ENCODE measurements at places on chromosomes 2 and 18.

DNA sequence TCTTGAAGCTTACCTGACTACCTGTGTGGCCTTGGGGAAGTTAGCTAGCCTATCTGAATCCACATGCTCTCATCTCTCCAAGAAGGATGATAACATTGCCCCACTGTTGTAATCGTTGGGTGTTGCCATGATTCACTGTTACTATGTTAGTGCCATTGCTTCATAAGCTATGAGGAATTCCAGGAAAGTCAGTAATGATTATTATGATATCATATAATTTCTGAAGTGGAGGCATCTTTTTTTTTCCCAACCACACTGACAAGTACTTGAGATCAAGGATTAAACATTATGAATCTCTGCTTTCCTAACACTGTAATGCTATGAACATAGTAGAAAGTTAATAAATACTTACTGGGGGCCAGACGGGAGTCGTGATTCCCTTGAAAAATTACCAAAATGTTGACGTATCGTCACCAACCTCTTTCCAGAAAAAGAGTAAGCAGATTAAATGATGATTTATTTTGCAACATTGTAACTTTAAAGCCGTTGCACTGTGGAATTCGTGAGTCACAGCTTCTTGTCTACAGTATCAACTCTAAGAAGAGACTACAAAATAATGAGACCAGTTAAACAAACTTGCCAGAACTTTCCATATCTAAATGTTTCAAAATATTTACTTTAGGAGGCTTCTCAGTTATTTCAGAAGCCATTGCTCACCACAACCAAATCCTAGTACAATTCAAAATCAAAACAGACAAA is 459.9 kb downstream of the PIK3C3 start:
- DNase-seq = no peak

GRCh38 chr2:18345848-18346247 is 214.6 kb downstream of the RDH14 start:
- no peak for DNase-seq

DNA sequence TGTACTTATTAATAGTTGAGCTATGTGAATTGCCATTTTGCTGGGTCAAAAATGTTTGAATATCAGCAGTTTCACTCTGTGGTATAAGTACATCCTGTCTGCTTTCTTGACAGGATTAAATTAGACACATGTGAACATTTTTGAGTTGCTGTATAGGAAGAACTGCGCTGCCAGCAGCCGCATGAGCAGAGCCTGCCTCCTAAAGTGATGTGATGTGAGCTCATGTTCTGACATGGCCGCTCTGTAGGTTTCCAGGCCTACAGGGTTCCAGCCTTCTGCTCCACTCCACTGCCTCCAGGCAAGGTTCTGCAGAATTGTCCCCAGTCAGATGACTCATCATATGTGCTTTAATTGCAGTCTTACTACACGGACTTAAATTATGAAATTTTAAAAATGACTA is 119.7 kb upstream of the NFATC1 start:
- DNase-seq = no peak

- DNase-seq = no peak
Measured at GRCh38 chr2:198639580-198639979, 818.2 kb downstream of the SATB2 start.

DNA sequence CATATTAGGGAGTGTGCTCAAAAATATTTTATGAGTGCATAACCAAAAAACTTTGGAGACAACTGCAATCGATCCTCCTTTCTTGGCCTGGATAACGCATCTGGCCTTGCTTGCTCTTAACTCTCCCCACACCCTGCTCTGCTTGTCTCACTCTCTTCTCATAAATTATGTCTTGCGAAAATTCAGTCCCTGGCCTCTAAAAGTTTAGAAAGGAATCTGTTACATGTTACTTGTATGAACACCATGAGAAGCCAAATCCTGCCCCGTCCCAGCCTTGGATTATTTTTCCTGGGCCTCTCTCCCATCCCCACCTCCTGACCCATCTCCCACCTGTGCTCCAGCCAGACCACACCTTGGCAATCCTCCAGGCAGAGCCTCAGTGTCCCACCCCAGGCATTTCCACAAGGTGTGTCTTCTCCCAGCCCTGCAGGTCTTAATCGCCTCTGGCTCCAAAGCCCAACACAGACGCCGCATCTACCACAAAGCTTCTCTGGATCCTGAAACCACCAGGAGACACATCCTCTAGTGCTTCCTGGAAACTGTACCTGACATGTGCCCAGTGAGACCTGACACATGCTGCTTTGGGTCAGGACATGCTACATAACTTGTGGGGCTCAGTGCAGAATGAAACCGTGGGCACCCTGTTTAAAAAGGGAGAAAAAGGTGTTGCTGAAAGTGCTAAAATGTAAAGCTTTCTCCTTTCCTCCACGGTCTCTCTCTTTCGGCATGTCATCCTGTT is 99.6 kb upstream of the ST3GAL5 start:
- DNase-seq = no peak

- DNase-seq = no peak
Measured at GRCh38 chr18:56235481-56236013, 402.8 kb downstream of the TXNL1 start.

DNA sequence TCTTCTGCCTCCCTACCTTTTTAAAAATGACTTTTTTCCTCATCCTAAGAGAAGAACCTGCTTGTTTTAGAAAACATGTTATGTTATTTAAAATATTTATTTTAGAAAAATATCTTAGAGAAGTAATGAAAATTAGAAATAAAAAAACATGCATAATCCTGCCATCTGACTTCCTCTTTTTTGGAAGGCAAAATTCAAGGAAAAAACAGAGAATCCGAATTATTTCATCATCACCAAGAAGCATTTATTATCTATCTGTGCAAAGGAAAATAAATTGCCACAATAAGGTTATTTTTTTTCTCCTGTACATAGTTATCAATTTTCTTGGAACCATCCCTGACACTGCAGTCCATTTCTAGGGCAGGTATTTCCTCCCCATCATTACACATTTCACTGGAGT is 14.4 kb downstream of the SLC39A6 start:
- DNase-seq = no peak

DNA sequence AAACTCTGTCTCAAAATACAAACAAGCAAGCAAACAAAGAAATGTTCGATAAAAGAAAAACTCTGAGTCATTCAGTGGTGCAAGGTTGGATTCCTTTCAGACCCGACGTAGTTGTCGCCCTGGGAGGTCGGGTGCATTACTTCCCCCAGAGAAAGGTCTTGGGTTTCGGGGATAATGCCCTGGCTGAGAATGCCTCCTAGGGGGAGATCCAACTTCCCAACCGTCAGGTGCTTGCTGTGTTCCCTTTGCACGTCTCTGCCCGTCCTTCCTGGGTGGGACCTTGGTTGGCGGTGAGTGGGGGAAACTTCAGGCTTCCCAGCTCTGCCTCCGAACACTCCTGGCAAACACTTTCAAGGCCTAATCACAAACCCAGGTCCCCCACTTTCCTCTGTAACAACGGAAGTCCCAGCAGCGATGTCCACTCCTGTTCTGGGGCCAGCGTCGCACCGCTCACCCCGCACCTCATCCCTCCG is 609 bp downstream of the TPGS2 start:
- DNase-seq = peak; percentile 8

- no peak for DNase-seq
Measured at GRCh38 chr2:166373951-166374350, 1.8 kb downstream of the SCN9A start.

GRCh38 chr2:12298352-12298751 is 418.4 kb upstream of the TRIB2 start:
- DNase-seq = no peak

GRCh38 chr18:65567372-65567771 is 183.4 kb upstream of the CDH7 start:
- no peak for DNase-seq

DNA sequence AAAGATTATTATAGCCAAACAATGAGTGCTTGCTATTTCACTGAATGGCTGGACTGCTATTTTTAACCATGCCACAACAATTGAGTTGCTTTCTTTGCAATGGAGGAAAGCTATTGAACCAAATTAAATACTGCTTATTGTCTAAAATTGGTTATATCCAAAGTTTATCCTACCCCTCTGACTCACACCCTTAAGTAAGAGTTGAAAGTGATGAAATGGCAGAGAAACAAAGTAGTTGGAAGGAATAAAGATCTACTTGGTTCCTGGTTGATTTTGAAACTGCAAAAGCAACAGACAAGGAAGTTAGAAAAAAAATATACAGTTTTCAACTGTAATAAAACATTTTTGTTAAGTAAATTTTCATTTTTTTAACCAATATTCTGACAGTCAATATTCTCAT is 47.5 kb downstream of the EML4 start:
- no peak for DNase-seq

DNA sequence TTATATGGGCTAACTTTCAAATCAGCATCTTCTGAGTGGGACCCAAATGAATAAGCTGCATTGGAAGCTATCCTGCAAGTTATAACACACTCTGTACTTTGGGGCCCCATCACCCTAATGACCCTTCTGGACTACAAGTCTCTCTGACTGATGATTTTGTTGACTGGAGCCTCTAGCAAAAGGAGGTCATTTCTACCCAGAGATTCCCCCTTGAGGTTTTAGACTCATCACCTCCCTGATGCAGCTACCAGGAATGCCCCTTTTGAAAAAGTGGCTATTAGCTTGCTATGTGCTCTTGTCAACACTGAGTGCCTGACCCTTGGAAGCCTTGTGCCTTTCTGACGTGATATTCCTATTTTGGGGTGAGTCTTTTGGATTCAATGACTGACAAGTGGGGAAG is 54.5 kb upstream of the NEMP2 start:
- no peak for DNase-seq

- no peak for DNase-seq
Measured at GRCh38 chr18:48803951-48804855, 146.6 kb downstream of the SMAD7 start.

GRCh38 chr2:2188941-2189340 is 142.1 kb downstream of the MYT1L start:
- no peak for DNase-seq

- DNase-seq = peak; percentile 70
Measured at GRCh38 chr18:59070181-59070912, 69.3 kb upstream of the SEC11C start.

GRCh38 chr2:237451643-237452469 is 35.2 kb upstream of the MLPH start:
- DNase-seq = no peak

DNA sequence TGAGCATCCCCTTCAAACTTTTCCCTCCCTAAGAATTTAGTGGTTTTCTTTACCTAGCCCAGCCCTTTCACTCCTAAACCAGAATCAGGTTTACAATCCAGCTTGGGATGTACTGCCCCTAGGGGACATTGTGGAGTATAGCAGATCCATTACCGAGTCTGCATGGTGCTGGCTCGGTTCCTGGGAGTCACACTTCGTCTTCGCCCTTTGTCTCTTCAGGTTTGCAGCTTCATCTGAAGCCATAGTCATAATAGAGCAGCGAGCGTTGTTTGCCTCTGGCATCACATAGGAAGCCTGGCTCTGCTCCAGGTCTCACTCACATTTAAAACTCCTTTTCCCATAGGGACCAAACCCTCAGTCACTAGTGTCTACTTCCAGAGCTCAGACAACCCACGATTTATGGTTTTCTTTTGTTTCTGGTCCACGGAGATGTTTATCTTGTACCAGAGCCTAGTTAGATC is 16.8 kb upstream of the LYPD6 start:
- no peak for DNase-seq

DNA sequence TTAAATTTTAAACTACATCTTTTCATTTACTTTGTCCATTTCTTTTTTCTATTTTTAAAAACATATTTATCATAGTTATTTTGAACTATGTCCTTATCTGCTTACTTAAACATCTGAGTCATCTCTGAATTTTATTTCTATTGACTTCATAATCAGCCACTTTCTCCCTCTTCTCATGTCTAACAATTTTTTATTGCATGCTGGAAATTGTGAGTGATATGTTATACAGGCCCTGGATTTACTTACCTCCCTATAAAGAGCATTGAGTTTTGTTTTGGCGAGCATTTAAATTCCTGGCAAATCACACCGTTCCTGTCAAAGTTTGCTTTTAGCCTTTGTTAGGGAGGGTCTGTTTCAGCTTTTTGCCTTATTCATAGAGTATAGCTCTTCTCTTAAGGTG is 39.3 kb downstream of the KCNIP3 start:
- DNase-seq = no peak

DNA sequence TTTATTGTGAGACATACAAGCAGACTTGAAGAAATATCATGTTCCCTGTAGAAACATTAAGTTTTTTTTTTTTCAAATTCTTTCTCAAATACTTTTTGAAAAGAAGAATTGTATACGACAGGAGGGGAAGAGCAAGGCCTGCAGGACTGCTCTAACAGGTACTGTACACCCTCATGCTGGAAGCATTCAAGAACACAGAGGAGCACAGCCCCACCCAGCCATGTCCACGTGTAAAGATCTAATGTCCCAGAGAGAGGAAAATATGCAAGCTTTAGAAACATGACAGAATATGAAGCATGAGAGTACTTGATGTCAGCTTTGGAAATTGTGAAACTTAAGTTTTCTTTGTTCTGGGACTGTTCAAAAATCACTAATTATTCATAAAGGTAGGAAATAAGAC is 191.6 kb downstream of the TTC32 start:
- no peak for DNase-seq
